Activated CD8-positive, alpha-beta T cell treated with anti-CD3 and anti-CD28 coated beads, Interleukin-2, amount 10 ng/mL, durations not matched to agents 7 days and 5 days (primary cell): ENCODE measurements at places on chromosomes 2 and 18.

- DNase-seq: peak; percentile 82
- H3K27me3 ChIP-seq: no peaks in the 10 kb centered on the region
- H3K36me3 ChIP-seq: no peaks in the 10 kb centered on the region
Observed at GRCh38 chr2:68121873-68122679, 35.6 kb upstream of the PNO1 start.

GRCh38 chr18:11851806-11852337, 659 bp downstream of the CHMP1B start:
- peak overlapping the region; percentile 100 for H3K27ac ChIP-seq
- peaks cover 7% of the 10 kb centered on the region for H3K36me3 ChIP-seq
- H3K27me3 ChIP-seq: peaks cover 5% of the 10 kb centered on the region
- peak; percentile 70 for DNase-seq
- peak overlapping the region; percentile 100 for H3K4me3 ChIP-seq

- H3K27ac ChIP-seq: no peak overlapping the region
- no peak for DNase-seq
- H3K4me3 ChIP-seq: no peak overlapping the region
Observed at GRCh38 chr2:239017491-239018098, 169.7 kb downstream of the TWIST2 start.

DNA sequence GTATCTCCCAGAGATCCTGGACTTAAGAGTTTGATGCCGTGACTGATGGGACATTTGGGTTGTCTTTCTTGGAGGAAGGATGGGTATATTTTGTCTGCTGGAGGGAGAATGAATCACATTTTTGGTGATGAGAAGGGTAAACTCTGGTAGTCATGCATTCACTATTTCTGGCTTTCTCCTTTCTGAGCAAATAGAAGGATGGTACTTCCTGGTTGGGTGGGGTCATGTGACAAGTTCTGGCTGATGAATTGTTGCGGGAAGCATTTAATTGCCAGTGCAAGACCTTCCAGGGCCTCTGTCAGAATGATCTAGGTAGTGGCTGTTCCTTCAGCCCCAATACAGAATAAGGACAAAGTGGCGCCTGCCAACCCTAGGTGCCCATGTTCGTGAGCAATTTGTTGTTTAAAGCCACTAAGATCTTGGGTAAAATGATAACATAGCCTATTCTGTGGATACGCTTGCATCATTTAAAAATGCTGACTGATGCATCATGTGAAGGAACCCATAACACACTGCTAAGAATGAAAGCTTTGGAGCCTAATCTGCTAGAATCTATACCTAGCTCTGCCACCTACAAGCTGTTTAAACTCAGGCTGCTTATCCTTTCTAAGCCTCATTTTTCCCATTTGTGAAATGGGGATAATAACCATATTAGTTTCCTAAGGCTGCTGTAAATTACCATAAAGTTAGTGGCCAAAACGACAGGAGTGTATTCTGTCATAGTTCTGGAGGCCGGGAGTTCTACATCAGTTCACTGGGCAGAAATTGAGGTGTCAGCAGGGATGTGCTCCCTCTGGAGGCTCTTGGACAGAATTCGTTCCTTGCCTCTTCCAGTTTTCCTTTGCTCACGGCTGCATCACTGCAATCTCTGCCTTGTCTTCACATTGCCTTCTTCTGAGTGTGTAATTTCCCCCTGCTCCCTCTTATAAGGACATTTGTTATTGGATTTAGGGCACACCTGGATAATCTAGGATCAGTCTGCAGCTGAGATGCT, 281.3 kb downstream of the AGPS start:
- H3K27me3 ChIP-seq: peaks cover 10% of the 10 kb centered on the region
- DNase-seq: no peak
- no peaks in the 10 kb centered on the region for H3K36me3 ChIP-seq
- H3K27ac ChIP-seq: no peak overlapping the region
- no peak overlapping the region for H3K4me3 ChIP-seq
- peaks cover 10% of the 10 kb centered on the region for H3K4me1 ChIP-seq

DNA sequence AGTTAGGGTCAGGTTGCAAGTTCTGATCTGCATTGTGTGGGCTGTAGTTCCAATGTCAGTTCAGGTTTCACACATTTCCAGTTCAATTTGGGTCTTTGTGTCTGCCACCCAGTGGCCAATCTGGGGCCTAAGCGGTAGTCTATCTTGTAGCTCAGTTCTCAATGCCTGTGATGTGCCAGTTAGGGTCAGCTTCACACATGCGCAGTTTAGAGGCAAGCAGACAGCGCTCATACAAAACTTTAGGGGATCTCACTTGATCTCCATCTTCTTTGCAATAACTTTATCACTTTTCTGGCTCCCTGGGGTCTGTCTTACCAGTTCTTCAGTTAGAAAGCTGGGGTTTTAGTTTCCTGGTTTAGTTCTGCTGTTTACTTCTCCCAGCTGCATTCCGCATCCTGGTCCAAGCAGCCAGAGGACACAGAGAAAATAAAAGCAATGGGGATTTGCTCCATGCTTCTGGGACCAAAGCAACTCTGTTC, 11.0 kb upstream of the ZNF24 start:
- peaks cover 5% of the 10 kb centered on the region for H3K4me1 ChIP-seq
- peaks cover 2% of the 10 kb centered on the region for H3K27me3 ChIP-seq
- no peak overlapping the region for H3K27ac ChIP-seq
- H3K36me3 ChIP-seq: peaks cover 5% of the 10 kb centered on the region

GRCh38 chr2:220123751-220124150, 496.3 kb downstream of the SLC4A3 start:
- H3K4me3 ChIP-seq: no peak overlapping the region
- no peaks in the 10 kb centered on the region for H3K36me3 ChIP-seq
- DNase-seq: no peak
- no peak overlapping the region for H3K27ac ChIP-seq
- no peaks in the 10 kb centered on the region for H3K27me3 ChIP-seq

- no peak overlapping the region for H3K4me3 ChIP-seq
- no peaks in the 10 kb centered on the region for H3K36me3 ChIP-seq
- no peak for DNase-seq
- no peak overlapping the region for H3K27ac ChIP-seq
- H3K27me3 ChIP-seq: no peaks in the 10 kb centered on the region
Observed at GRCh38 chr2:212646698-212647366, 108.2 kb upstream of the ERBB4 start.

DNA sequence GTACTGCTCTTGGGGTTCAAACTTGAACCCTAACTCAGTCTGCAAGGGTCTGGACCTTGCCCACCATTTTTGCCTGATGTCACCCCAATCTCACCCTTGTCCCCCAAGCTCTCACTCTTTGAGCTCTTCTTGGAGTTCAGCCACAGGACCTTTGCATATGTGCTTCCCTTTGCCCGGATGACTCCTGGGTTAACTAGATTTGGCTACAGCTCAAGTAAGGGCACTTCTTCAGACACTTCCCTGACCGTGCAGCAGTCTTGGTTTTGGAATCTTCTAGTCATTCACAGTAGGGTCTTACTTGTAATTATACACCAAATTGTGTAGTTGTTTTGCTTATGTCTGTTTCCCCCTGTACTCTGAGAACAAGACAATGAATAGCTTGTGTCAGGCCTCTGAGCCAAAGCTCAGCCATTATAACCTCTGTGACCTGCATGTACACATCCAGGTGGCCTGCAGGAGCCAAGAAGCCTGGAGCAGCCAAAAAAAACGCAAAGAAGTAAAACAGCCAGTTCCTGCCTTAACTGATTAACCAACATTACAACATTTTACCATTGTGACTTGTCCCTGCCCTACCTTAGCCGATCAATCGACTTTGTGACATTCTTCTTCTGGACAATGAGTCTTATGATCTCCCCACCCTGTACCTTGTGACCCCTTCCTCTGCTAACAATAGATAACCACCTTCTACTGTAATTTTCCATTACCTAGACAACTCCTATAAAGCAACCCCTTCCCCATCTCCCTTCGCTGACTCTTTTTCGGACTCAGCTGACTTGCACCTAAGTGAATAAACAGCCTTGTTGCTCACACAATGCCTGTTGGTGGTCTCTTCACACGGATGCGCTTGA, 1.0 kb upstream of the MOGAT1 start:
- H3K27me3 ChIP-seq: peaks cover 66% of the 10 kb centered on the region
- H3K27ac ChIP-seq: no peak overlapping the region
- H3K36me3 ChIP-seq: no peaks in the 10 kb centered on the region
- DNase-seq: no peak
- peaks cover 10% of the 10 kb centered on the region for H3K4me1 ChIP-seq

DNA sequence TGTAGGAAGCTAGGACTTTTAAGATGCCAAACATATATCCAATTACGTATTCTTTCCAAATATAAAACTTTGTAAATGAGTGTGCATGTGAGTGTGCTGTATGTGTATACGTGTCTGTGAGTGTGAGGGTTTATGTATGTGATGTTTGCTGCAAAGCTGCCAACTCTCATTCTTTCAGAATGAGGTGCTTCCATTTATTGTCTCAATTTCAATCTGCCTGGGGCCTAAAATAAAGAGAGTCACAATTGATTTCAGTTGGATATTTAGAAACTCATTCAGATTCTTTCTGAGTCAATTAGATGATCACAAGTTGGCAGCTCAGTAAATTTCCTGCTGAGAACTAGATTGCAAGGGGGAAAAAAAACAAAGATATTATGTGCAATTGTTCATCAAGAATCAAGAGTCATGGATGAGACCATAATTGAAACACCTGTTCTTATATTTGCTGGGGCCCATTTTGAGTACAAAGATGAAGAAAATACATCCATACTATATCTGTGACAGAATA, 621.2 kb upstream of the ACVR2A start:
- DNase-seq: no peak
- no peak overlapping the region for H3K27ac ChIP-seq
- no peaks in the 10 kb centered on the region for H3K27me3 ChIP-seq
- no peaks in the 10 kb centered on the region for H3K36me3 ChIP-seq
- H3K4me1 ChIP-seq: no peaks in the 10 kb centered on the region
- no peak overlapping the region for H3K4me3 ChIP-seq
